ENCODE measurements at places on chromosomes 1 and 21.

GRCh38 chr1:12482988-12483387, 135.0 kb downstream of the DHRS3 start:
- no peak for DNase-seq

GRCh38 chr1:198917226-198917625, 278.4 kb downstream of the PTPRC start:
- no peak for DNase-seq

GRCh38 chr1:26284597-26285347, 4.9 kb downstream of the SH3BGRL3 start:
- DNase-seq: peak; percentile 94

DNA sequence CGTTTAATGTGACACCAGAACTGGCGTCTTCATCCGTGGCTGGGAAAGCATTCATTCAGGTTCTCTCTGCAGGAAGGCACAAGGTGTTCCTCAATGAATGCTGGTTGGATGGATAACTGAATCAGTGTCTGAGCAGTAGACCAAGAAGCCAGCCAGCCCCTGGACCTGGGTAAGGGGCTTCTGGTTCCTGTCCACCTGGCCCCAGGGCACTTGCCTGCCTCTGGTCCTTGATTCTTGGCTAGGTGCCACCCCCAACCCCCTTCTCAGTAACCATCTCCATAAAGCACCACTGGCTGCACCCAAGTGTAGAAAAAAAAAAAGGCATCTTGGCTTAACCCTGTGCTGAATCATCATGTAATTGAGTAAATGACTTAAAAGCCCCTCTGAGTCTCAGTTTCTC, 59.1 kb downstream of the KCND3 start:
- no peak for DNase-seq

DNA sequence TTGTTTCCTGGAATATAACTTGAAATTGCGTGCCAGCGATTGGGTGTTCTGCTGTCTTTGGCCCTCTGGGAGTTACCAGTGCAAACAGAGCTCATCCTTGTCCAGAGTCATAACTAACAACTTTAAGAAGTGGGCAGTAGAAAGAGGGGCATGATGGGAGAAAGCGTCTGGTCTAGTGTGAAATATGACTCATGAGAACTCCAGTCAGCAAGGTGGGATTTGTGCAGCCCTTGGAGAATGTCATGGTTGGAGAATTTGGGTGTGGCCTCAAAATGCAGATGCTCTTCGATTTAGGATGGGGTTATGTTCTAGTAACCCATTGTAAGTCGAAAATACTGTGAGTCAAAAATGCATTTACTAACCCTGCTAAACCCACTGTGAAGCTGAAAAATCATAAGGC, 12.9 kb downstream of the ATP1B1 start:
- peak; percentile 79 for DNase-seq

DNA sequence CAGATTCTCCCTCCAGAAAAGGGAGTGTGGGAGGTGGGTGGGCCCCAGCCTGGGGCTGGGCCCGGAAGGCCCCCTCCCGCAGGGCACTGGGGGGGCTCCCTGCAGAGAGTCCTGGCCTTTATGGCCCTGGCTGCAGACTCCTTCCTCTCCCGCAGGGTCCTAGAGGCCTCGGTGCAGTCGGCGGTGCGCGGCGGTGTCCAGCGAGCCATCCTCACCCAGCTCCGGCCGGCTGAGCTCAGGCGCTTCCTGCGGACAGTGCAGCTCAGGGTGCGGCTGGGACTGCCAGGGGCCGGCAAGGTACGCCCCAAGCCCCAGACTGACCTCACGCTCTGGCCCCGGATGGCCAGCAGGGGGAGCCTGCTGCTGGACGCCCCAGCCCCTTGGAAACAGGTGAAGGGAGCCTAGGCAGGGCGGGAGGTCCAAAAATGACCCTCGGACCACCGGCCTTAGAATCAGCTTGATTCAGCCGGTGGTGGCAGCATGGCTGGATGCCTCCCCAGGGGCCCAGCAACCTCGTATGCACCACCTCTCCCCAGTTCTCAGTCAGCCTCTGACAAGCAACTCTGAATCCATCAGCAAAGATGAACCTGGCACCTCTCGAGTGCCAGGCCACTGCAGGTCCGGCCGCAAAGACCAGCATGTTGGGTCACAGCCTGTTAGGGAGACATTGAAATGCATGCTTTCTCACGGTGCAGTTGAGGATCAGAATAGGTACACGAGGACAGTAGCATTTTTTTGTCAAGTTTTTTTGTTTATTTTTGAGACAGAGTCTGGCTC, 20.6 kb downstream of the MTHFR start:
- no peak for DNase-seq

- DNase-seq: peak; percentile 91
These were observed 3.8 kb upstream of the CA6 start for GRCh38 chr1:8941906-8942305.

- no peak for DNase-seq
These were observed 15.3 kb downstream of the RHEX start for GRCh38 chr1:206068314-206068713.

DNA sequence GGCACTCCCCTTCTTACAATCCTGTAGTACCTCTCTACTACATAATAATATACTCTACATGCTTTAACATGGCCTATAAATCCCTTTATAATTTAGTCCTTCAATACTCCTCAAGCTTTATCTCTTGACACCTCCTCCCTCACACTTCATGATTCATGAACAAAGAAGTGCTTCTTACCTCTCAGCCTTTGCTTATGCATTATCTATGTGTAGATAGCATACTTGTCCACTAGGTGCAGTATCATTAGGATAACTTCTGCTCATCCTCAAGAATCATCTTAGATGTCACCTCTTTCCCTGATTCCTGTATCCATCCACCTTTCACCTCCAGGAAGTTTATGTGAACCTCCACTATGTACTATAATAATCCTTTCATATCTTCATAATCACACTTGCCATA, 74.4 kb downstream of the COL24A1 start:
- no peak for DNase-seq

- peak; percentile 39 for DNase-seq
These were observed 12.3 kb downstream of the ZMPSTE24 start for GRCh38 chr1:40270152-40270834.

GRCh38 chr1:106926803-106927582, 129.5 kb upstream of the PRMT6 start:
- no peak for DNase-seq

- no peak for DNase-seq
These were observed 19.2 kb upstream of the EPHA2 start for GRCh38 chr1:16174886-16175598.

DNA sequence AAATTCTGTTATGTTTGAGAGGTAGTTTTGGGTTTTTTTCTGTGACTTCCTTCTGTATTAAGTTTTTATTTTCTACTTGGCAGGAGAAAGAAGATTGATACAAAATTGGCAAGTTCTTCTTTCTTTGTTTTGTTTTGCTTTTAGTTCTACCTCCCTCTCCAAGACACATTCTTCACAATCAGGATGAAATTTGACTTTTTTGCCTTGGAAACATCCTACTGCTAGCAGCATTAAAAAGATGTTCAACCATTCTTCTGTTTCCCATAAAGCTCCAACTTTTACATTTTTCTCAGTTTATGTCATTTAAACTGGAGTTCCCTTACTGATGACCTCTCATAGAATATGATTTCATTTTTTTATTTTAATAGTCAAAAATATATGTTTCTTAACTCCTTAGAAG, 234.8 kb downstream of the NCAM2 start:
- no peak for DNase-seq

- DNase-seq: no peak
These were observed 1.5 kb upstream of the KRTAP10-6 start for GRCh38 chr21:44593598-44594405.
